ENCODE measurements at places on chromosomes 3 and 15.

GRCh38 chr15:65254758-65255157 is 31.9 kb downstream of the PARP16 start:
- DNase-seq = no peak

- DNase-seq = no peak
Measured at GRCh38 chr3:40009991-40010390, 200.6 kb downstream of the MYRIP start.

DNA sequence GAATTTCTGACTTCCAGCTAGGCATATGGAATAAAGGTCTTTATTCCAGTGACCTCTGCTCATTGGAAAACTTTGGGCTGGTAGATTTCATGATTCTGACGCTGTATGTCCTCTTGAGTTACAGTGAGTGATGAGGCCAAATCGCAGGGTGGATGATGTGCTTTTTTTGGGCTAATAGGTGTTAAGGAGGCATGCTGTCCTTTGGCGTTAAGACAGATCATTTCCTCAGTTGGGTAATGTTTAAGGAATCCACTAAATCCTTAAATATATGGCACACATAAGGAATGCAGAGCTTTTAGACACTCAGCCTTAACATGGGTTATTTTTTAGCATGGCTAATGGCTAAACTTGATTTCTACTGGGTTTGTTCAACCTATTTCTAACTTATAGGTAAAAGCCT is 87.9 kb downstream of the LPP start:
- DNase-seq = no peak

DNA sequence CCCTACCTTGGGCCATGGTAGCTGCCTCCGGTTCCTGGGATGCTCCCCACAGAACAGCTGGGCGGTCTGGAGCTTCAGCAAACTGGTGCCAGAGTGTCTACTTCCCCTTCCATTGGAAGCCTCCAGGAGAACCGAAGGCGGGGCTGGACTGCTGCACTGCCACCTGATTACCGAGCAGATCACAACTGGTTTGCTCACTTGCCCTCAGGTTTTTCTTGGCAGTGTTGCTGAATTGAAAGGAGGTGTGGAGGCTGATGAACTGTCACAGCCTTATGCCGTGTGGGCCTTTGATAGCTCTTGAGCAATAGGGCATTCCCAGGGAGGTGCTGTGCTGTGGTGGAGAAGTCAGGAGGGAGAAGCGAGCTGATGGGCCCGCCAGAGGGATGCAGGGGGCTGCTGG is at the start of gene TGM5:
Gene TGM5, minus strand, starts transcription at position 95 of the 400 bp plus-strand sequence. Its CDS starts 79 bp downstream, at position 16.
- DNase-seq = no peak

DNA sequence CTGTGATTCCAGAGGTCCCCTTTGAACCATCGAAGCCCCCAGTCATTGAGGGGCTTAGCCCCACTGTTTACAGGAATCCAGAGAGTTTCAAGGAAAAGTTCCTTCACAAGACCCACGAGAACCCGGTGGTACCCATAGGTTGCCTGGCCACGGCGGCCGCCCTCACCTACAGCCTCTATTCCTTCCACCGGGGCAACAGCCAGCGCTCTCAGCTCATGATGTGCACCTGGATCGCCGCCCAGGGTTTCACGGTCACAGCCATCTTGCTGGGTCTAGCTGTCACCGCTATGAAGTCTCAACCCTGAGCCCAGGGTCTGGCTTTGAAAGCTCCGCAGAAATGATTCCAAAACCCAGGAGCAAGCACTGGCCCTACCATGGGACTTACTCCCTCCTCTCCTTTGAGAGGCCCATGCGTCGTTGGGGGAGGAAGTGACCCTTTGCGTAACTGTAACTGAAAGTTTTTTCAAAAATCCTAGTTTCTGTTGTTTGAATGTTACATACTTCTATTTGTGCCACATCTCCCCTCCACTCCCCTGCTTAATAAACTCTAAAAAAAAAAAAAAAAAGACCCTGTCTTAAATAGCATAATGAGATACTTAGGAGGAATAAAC is 85.1 kb upstream of the CSPG5 start:
- no peak for DNase-seq

DNA sequence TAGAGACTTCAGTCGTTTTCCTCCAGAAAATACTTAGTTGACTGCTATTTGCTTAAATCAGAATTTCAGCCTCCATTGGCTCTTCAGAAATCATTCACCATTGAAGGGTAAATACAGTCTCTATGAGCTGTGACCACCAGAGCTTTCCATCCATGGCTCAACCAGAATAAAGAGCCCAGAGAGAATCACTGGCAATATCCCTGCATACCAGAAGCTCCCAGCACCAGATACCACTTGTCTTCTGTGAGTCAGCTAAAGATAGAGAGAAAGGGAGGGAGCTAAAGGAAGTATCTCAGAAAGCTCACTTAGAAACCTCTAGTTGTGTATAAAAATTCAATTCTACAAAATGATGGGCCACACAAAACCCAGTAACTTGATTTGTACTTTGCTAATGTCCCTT is 115.2 kb upstream of the TMCO5A start:
- DNase-seq = no peak

- DNase-seq = peak; percentile 90
Measured at GRCh38 chr15:36883713-36884517, 216.4 kb downstream of the MEIS2 start.

DNA sequence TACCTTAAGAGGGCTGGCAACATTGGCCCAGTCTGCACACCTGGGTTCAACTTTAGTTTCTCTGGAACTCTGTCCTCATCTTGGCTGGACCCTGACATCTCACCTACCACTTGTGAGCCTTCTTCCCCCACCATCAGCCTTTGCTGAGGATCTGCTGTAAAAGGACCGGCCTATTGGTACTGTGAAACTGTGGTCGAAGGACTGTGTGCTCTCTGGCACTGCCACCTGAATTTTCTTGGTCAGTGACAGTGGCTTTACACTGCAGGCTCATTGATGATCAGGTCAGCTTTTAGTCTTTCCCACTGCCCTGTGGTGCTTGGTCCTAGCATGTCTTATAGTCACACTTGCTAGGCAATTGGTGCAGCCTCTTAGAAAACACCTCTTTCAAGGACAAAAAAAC is 86.9 kb downstream of the PEX5L start:
- DNase-seq = no peak

DNA sequence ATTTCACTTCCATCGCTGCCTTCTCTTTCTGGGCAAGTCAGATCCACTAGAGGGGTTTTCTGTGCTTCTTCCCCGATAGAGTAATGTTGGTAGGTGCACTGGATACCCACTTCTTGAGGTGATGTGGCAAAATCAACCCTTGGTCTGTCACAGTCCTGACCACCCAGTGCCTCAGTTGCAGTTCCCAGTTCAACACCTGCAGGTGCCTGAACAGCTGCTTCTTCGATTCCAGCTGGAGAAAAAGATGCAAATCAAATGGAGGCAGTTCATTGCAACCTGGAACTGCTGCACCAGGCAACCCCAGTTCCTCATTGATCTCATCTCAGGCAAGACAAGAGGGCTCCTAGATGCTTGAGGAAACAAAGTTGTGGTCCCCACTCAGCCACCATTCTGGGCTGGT is 186.6 kb downstream of the UBE2E2 start:
- DNase-seq = no peak

DNA sequence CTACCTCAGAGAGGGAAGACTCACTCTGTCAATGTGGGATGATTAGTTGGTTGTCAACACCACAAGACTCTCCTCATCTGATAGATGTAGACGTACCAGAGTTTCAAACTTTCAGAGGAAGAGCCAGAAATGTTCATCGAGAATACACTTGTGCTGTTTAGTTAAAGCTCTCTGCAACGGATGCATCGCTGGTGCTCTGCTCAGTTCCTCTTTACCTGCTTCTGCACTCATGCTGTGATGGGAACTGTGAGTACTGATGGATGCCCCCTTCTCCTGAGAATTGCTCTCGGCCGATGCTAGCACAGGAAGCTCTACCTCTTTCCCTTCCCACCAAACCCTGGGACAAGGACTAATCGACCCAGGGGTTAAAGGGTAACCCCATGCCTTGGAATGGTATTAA is 51.8 kb upstream of the CCDC54 start:
- DNase-seq = no peak

GRCh38 chr3:166080096-166080495 is 242.9 kb upstream of the BCHE start:
- DNase-seq = no peak

- DNase-seq = no peak
Measured at GRCh38 chr15:51155891-51156290, 61.2 kb upstream of the TNFAIP8L3 start.

GRCh38 chr3:81349816-81350340 is 411.6 kb downstream of the GBE1 start:
- no peak for DNase-seq

DNA sequence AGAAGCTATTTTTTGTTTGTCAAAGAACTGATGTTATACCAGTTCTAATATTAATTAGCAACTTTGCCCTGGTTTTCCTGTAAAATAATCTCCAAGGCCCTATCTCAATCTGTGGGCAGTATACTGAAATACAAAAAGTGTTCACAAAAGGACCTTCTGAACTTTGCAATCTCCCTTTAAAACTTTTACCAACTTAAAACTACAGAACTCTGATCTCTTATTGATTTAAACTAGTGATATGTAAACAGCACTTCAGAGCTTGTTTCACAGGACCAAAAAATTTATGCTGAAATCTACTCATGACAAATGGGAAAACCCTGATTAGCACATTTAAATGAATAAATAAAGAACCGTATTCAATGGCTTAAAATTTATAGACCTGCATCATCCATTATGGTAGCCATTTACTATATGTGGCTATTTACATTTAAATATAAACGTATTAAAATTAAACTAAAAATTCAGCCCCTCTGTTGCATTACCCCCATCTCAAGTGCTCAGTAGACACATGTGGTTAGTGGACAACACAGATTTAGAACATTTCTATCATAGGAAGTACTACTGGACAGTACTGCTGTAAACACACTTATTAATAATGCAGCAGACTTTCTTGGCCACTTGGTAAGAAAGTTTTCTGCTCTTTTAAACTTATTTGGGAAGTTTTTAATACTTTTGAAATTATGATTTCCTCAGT is 12.0 kb downstream of the AGTR1 start:
- no peak for DNase-seq

DNA sequence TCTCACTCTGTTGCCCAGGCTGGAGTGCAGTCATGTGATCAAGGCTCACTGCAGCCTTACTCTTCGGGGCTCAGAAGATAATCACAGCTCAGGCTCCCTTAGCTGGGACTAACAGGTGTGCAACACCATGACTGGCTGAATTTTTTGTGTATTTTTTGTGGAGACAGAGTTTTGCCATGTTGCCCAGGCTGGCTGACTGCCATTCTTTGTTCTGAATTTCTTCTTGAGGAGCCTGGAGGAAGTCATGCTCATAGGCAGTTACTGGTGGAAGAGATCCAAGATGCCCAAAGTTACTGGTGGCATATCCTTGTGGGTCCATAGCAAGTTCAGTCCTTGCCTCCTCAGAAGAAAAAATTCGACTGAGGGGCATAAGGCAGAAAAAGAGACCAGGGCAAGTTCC is 16.6 kb upstream of the UBP1 start:
- DNase-seq = no peak

GRCh38 chr15:55267401-55268175 is 22.0 kb downstream of the RAB27A start:
- peak; percentile 63 for DNase-seq

- peak; percentile 96 for DNase-seq
Measured at GRCh38 chr3:141192345-141192744, 39.3 kb upstream of the PXYLP1 start.

- peak; percentile 92 for DNase-seq
Measured at GRCh38 chr15:52019394-52020220, 588 bp downstream of the MAPK6 start.

- no peak for DNase-seq
Measured at GRCh38 chr15:67105065-67105951, 39.9 kb downstream of the SMAD3 start.

GRCh38 chr3:123085293-123085931 is 18.6 kb downstream of the PDIA5 start:
- DNase-seq = peak; percentile 84

DNA sequence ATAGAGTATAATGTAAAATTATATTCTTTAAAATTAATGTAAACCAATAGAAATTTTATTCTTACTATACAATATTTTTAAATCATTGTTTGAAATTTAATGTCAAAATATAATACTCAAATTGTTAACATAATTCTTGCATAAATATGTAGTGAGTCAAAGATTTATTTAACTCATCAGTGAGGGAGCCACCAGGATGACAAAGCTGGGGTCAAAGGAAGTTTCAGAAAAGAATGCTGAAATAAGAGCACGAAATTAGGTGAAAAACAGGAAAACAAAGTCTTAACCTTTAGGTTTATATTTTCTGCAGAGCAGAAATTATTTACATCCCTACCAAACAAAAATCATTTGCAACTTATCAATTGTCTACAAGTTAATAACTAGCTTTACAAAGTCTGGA is 74.1 kb downstream of the DIPK2A start:
- DNase-seq = no peak

- DNase-seq = no peak
Measured at GRCh38 chr3:45933591-45933990, 9.7 kb upstream of the CXCR6 start.

- no peak for DNase-seq
Measured at GRCh38 chr3:62582495-62583172, 209.3 kb upstream of the FEZF2 start.

- DNase-seq = peak; percentile 55
Measured at GRCh38 chr3:111769110-111769991, 89.7 kb upstream of the PHLDB2 start.

DNA sequence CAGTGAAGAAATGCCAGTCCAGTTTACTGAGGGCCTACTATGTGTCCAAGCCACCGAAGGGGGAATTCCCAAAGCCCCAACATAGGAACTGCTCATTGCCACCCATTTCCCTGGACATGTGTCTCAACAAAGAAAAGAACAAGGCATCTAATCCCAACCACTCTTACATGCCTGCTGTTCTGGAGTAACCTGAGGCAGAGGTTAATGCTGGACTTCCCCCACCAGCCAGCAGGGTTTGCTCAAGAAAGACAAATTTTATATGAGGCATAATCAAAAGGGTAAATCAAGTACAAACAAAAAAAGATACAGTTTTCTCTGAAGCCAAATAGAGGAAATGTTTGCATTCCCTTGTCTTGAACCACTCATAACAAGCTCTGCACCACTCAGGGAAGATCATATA is 4.1 kb downstream of the ADCY5 start:
- DNase-seq = no peak

DNA sequence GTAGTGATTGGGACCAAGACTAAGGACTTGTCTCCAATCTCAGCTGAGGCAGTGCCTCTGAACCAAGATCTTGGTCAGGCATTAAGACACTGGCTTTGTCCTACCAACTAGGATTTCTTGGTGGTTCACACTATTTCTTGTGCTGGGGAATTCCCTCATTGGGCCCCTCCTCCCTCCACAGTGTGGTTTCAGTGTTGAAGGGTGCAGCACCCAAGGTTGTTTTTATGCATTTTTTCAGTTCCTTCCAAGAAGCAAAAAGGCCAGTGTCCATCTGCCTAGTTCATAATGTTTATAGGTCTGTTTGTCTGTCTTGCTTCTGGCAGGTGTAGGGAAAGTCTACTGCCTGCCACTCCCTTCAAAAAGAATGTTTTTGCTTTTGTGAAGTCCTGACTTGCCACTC is 10.6 kb upstream of the ITPKA start:
- no peak for DNase-seq

Data from right lobe of liver (tissue), 6 donors.